ENCODE measurements at places on chromosomes 13 and 19.

GRCh38 chr13:101398191-101398590, 18.1 kb downstream of the NALCN start:
- DNase-seq, result no peak

- DNase-seq, result no peak
These were observed 62.1 kb downstream of the KLF2 start for GRCh38 chr19:16386619-16387240.

GRCh38 chr13:62360609-62361008, 945.0 kb upstream of the PCDH20 start:
- DNase-seq, result no peak

- no peak for DNase-seq
These were observed 11.2 kb downstream of the HAS1 start for GRCh38 chr19:51712461-51713081.

DNA sequence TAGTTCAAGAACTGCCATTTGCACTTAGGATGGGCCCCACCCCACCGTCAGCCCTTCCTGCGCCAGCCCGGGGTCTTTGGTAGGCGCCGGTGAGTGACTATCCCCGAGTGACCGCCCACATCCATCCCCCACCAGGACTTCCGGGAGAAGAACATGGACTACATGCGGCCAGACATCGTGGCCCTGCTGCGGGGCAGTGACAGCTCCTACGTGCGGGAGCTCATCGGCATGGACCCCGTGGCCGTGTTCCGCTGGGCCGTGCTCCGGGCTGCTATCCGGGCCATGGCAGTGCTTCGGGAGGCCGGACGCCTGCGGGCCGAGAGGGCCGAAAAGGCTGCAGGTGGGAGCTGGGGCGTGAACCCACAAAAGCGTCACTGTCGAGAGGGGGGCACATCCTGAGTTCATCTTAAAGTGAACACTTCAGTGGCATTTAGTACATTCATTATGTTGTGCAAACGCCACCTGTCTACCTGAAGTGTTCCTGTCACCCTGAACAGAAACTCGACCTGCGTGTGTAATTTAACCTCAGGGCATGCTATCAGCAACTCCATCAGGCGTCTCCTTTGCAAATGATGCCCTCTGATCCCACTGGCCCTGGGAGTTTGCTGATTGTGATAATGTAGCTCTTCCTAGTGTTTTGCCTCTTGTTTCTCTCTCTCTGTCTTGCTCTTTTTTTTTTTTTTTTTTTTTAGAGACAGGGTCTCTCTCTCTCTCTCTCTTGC, 42.4 kb upstream of the USE1 start:
- no peak for DNase-seq

GRCh38 chr13:42284068-42284467, 12.1 kb downstream of the AKAP11 start:
- DNase-seq, result no peak

DNA sequence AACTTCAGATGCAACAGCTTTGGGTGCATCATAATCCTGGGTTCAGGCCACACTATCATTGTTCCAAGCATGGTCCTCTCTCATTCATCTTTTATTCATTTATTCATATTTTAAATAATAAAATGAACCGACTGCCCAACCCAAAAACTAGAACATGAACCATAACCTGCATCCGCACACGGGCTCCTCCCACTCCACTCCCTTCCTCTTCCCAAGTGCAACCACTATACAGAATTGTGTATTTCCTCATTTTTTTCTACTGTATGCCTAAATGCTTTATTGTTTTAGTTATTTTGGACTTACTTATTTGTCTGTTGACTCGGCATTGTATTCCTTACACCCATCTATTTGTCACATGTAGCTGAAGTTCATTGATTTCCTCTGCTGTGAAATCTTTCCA, 30.7 kb upstream of the POMP start:
- no peak for DNase-seq

GRCh38 chr13:106083620-106084350, 451.7 kb downstream of the EFNB2 start:
- no peak for DNase-seq

DNA sequence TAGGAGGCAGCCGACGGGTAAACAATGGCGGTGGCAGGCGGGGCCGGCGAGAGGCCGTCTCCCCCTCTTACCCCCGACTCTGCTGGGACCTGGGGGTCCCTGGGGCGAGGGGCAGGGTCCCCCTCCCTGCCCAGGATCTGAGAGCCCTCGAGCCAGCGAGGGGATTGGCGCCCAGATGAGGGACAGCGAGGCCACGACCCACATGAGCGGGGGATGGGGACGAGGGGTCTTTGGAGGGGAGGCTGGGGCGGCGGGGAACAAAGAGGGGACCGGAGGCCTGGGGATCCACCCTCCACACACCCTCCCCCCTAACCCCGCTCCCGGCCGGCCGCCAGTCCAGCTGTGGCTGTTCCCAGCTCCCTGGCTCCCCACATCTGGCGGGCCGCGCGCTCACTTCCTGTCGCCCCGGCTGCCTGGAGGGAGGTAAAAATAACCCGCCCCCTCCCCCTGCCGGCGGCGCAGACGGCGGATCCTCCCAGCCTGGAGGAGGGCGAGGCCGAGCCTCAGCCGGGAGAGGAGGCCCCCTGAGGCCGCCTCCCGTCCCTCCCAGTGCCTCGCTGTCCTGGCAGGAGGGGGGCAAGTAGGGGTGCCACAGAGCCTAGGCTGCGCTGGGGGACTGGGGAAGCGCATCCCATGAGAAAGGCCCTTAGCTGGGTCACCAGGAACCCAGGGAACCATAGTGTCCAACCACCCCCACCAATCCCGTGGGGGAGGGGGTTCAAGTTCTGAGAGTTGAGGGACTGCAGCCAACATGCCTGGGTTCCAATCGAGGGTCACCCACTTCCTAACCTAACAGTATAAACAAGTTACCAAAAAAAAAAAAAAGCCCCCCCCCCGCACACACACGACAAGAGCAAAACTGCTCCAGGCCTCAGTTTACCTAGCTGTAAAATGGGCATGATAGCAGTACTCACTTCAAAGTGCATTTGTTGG, 29.3 kb upstream of the NANOS3 start:
- peak; percentile 26 for DNase-seq

GRCh38 chr19:9037400-9038062, 27.3 kb upstream of the MUC16 start:
- DNase-seq, result no peak

GRCh38 chr13:62483774-62484173, 1068.1 kb upstream of the PCDH20 start:
- DNase-seq, result no peak

DNA sequence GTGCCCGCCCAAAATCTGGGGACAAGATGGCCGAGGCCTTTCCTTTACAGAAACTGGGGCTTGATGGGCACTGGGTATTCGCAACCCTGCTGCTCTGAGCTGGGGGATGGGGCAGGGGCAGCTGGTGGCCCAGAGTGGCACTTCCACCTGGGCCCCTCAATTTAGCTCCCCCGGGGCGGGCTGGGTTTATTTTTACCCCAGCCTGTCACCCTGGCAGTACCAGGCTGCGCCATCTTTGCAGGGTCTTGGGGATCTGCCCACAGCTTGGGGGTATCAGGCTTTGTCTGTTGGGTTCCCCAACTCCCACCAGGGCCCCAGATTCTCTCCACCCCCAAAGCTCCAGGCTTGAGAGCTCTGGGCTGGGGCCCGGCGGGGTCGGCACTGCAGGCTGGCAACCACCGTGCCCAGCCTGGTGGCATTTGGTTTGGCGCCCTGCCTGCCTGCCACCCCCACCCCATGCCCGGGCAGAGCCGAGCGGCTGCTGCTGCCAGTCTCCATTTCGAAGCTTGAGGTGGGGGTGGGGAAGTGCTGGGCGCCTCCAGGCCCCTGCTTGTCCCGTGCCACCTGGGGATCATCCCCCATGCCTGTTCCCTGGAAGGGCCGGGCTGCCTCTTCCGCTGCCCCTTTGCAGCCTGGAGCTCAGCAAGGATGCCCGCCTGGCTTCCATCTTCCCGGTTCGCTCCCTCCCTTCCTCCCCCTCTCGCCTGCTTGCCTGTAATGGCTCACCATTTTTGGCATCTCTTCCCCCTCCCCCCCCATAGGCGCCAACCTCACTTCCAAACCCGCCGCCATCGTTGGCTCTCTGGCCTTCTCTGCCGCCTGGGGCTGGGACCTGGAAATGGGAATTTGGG, 11.4 kb downstream of the NFIX start:
- DNase-seq, result no peak

DNA sequence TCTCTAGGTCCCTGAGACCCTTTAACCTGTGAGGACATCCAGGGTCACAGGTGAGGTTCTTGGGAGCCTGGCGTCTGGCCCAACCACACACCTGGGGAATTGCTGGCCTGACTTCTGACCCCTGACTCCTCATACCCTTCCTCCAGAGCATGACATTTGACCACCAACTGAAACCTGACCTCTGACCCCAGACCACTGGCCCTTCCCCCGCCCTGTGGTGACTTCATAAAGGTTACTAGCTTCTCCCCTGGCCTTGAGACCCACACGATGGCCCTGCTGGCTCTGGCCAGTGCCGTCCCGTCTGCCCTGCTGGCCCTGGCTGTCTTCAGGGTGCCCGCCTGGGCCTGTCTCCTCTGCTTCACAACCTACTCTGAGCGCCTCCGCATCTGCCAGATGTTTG, at the start of gene SPACA6:
SPACA6 (plus strand) TSS at position 71 of the 400 bp plus-strand sequence; CDS start at position 268, 197 bp downstream.
- no peak for DNase-seq

GRCh38 chr19:33071887-33072286, 7.2 kb upstream of the RHPN2 start:
- DNase-seq, result no peak

DNA sequence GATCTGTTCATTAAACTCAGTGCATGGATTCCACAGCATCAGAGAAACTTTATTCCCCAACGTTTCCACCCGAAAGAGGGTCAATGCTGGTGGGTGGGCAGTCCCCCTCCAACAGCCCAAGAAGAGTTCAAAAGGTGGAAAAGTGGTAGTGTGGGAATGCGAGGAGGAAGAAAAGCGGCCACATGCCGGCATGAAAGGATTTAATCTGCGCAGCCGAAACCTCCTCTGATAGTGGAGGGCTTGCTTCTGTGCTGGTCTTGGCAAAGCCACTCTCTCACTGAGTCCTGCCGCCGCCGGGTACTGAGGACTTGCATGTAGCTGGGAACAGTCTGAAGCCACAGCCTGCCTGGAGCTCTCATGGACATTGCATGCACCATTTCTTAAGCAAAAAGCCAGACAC, 136.2 kb upstream of the ZNF536 start:
- no peak for DNase-seq

- no peak for DNase-seq
These were observed 4.3 kb downstream of the N4BP2L1 start for GRCh38 chr13:32423592-32423991.

DNA sequence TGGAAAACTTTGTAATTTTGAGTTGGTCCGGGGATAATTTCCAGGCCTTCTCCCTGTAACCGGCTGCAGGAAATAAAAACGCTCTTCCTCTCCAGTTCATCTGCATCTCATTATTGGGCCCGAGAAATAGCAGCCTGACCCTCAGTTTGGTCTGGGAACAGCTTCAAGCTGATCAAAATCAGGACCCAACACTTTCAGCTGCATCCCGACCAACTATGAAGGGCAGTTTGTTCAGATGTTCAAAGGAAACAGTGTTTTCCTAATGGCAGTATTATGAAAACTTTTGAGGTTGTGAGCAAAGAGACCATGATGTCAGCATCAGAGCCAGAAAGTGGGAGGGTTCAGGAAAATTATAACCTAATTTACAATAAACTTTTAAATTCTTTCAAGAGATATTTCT, 35.7 kb downstream of the STK24 start:
- no peak for DNase-seq

GRCh38 chr19:48660852-48661710, 11.7 kb downstream of the NTN5 start:
- peak; percentile 96 for DNase-seq

DNA sequence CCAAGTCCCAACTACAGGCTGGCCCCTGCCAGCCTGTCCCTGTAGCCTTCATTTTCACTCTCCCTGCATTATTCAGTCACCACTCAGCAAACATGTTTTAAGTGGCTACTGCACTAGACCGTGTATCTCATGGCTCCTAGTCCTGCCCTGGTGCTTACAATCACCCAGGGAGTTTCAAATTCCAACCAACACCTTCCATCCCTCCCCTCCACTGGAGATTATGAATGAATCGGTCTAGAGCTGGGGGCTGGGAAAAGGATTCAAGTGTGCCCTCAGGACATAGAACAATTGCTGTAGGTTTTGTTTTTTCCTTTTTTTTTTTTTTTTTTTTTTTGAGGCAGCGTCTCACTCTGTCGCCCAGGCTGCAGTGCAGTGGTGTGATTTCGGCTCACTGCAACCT, 15.0 kb upstream of the TNFAIP8L1 start:
- no peak for DNase-seq

DNA sequence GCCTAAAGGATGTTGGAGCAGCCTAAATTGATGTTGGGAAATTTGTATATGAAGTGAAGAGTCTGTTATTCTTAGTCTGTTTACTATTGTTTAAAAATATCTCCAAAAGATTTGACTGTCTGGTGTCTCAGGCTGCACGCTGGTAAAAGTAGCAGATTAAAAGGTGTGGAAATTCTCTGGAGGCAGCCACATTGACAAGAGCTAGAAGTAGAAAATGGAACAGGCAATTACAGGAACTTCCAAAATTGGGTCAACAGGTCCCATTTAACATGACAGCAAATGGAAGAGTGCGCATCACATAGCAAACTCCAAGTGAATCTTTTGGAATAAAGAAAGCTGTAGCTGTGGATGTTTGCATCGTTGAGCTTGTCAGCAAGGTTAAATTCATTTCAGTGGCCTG, 138.3 kb downstream of the MTUS2 start:
- no peak for DNase-seq

DNA sequence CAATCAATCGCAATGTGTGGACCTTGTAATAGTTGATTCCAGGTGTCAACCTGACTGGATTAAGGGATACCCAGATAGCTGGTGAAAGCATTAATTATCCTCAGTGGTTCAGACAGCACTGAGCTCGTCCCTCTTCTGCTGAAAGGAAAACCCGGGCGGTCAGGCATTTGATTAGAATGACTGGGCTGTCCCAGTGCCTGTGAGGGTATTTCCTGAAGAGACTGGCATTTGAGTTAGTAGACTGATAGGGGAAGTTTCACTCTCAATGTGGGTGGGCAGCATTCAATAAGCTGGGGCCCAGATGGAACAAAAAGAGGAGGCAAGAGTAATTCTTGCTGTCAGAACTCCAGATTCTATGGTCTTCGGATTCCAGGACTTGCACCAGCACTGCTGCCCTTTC, 31.9 kb downstream of the KPNA3 start:
- DNase-seq, result no peak

GRCh38 chr19:2811735-2812413, 7.8 kb upstream of the ZNF554 start:
- no peak for DNase-seq

- DNase-seq, result no peak
These were observed 197.1 kb downstream of the OXGR1 start for GRCh38 chr13:96797136-96797535.

- no peak for DNase-seq
These were observed 19.6 kb downstream of the TFDP1 start for GRCh38 chr13:113604186-113604585.

DNA sequence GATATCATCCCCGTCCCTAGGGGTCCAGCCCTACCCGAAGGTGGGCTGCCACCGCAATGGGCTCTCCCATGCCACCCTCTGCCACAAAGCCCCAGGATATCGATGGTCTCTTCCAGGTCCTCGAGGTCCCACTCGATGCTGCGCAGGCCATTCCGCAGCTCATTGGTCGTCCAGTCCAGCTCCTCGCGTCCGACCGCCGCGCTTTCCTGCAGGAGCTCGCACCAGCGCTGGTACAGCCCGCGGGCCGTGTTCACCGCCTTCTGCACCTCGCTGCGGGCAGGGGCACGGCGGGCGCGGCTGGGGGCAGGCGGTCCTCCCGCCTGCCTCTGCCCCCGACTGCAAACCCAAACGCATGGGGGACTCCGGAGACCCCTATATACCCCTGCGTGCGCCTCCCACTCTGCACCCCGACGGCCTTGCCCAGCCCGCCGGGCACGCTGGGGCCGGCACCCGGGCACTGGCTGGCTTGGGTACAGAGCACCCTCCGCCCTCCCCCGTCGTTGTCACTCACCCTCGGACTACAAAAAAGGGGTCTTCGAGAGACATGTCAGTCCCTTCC, 468 bp downstream of the STX10 start:
- DNase-seq, result no peak
